GM13977 (cell line): ENCODE measurements at places on chromosomes 6 and 20.

GRCh38 chr6:169862892-169863525 is 111.6 kb downstream of the ERMARD start:
- no peak for DNase-seq

DNA sequence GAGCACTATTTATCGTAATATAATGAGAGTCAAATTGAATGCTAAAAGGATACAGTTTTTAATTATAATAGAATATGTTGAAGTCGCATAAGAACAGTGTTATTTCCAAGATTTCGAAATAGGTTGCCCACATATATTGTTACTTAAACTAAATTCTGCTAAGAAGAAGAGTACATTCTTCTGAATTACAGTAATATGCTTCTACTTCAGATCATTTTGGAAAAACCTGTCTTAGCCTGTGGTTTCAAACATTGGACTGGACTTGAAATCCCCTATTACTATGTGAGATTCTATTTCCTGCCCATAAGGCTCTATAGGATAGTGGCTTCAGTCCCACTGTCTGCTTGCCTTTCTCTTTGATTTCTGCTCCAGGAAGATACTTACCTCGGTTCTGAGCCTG is 137.2 kb downstream of the B3GAT2 start:
- DNase-seq, result no peak

DNA sequence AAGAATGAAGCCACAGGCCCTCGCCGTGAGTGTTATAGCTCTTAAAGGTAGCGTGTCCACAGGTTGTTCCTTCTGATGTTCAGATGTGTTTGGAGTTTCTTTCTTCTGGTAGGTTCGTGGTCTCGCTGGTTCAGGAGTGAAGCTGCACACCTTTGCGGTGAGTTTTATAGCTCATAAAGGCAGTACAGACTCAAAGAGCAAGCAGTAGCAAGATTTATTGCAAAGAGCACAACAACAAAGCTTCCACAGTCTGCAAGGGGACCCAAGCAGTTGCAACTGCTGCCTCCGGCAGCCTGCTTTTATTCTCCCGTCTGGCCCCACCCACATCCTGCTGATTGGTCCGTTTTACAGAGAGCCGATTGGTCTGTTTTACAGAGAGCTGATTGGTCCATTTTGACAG is 5.2 kb downstream of the HIVEP1 start:
- DNase-seq, result no peak

GRCh38 chr20:53329781-53330180 is 263.9 kb downstream of the ZNF217 start:
- no peak for DNase-seq

- no peak for DNase-seq
These were observed 48.8 kb upstream of the SYNCRIP start for GRCh38 chr6:85691478-85691877.

DNA sequence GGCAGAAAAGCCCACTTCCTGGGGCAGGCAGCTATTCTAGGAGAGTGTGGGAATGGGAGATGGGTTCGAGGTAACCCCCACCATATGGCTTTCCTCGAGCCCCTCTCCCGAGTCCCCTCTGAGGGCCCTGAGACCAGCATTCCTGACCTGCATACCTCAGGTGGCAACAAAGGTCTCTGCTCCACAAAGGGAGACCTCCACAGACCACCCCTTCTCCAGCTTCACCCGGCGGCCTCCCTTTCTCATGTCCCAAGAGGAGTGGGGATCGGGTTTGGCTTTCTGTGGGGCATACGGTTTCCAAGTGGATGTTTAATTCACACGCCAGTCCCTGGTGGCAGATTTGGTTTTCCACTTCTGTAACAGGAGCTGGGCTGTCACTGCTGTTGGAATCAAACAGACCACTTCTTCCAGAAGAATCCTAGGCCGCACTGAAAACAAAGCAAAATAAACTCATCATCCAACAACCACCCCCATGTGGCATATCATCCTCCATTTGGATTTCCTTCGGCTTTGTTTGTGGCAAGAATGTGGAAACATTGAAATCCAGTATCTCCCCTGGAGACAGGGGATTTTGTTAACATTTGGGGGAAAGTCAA is 83.2 kb downstream of the DLL1 start:
- no peak for DNase-seq

DNA sequence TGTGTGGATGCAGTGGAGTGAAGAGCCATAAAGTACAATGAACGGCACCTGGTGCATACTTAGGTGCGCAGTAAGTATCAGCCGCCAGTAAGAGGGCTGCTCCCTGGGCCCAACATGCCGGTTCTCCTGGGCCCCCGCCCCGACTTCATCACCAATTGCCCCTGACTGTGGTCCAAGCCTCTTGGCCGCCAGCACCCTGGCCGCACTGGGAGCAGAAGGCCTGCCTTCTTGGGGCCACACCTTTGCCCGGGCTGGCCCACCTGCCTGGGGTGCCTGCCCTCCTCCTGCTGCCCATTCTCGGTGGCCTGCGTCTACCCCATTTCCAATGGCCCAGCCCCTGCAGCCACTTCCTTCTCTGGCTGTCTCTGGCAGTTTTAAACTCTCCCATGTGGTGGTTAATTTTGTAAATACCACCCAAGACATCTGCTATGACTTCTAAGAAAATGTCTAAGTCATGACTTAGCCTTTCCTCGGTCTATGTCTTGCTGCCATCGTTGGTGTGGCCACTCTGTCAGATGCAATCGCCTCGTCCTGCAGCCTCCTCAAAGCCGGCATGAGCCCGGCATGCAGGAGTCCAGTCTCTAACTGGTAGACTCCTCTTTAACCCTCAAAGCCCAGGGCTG is 36.8 kb downstream of the PMEPA1 start:
- no peak for DNase-seq

DNA sequence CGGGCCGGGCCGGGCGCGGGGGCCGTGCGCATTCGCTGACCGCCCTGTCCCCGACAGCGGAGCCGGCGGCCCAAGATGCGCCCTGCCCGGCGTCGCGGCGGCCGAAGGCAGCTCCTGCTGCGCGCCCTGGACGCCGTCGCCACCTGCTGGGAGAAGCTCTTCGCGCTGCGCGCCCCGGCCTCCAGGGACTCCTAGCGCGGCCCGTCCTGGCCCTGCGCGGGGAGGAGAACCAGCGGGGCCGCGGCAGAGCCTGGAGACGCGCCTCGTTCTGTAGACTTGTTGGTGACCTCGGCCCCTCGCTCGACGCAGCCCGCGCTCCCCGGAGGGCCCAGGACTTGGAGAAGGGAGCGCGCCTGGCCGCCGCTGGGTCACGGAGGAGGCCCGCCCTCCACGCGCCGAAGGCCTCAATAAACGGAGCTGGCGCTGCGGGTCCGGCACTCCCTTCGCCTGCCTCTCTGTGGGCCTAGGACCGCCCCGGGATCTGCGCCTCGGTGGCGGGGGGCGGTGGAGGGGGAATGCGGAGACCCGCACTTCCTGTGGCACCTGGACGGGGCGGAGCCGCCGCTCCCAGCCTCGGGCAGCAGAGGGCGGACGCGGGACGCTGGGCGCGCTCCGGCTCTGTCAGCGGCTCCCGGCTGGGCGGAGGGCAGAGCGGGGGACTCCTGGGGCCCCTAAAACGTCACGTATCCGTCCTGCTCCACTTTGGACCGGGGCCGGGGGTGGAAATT is 2.7 kb downstream of the C20orf204 start:
- DNase-seq, result peak; percentile 93

DNA sequence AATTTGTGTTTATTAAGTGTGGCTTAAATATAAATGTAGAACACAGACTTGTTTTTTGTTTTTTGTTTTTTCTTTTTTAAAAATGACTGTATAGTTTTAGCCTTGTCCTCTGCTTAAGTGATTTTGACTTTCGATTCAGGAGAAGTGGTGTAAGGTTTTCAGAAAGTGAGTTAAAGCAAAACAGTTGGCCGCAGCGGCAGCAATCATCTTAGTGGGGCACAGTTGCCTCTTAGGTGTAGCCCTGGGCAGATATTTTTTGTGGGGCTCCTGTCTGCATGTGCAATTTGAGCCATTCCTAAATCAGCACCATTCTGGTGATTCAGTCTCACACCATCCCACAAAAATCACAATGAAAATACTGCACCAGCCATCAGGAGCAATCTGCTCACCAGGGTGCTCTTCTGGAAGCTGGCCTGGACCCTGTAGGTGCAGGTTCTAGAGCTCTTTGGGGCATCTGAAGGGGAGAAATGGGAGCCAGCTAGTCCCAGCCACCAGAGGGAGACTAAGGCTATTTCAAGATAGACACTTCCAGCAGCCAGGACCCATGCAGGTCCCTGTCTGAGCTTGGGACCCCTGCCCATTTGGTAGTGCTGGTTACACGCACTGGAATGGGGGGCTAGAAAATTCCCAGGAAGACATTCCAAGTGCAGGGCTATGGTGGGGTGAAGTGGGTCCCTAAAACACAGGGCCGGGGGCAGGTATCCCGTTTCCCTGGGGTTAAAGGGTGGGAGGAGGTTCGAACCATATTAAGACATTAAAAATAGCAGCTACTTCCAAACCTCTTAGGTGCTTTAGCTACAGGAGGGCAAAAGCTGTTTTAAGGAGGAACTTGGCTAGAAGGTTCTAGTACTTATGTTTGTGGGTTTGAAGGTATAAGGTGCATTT is 156.6 kb downstream of the NFATC2 start:
- DNase-seq, result peak; percentile 38

- DNase-seq, result no peak
These were observed 140.8 kb downstream of the VEGFA start for GRCh38 chr6:43910638-43911353.

GRCh38 chr6:35220711-35221110 is 7.0 kb downstream of the SCUBE3 start:
- DNase-seq, result no peak

DNA sequence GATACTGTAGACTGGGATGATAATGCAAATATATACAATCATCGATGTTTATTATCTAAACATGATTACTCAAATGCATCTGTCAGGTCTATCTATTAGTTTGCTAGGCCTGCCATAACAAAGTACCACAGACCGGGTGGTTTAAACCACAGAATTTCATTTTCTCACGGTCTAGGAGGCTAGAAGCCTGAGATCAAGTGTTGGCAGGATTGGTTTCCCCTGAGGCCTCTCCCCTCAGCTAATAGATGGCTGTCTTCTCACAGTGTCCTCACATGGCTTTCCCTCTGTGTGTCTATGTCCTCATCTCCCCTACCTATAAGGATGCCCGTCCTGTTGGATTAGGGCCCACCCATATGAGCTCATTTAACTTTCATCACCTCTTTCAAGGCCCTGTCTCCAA is 512.6 kb upstream of the SLC35B3 start:
- no peak for DNase-seq

- DNase-seq, result peak; percentile 69
These were observed 58.1 kb downstream of the RAB44 start for GRCh38 chr6:36755435-36756348.

DNA sequence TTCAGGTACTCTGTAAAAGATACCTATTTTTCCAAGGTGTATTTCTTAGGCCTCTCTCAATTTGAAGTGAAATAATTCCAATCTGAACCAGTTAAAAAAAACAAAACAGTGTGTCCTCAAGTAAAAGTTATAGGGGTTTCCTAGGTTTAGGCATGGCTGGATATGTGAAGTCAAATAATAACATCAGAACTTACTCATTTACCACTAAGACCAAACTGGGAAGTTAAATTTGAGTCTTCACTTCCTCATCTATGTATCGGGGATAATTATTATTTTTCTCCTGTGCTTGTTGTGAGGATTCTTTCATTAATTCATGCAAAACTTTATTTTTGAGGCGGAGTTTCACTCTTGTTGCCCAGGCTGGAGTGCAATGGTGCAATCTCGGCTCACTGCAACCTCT is 86.2 kb upstream of the PTPRK start:
- DNase-seq, result no peak

GRCh38 chr6:150593119-150593518 is 6.6 kb upstream of the PLEKHG1 start:
- DNase-seq, result no peak

DNA sequence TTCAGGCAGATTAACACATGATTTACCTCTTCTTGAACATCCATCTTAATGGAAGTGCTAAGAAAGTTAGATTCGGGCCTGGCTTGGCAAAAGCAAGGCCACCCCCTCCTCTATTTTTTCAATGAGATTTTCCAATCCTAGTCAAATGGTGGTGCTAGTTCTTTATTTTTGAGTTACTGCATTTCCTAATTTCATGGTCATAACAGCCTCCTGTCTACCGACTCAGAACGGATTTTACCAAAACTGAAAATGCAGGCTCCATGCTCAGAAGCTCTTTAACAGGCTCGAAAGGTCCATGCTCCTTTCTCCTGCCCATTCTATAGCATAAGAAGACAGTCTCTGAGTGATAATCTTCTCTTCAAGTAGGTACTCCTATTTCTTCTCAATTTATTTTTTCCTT is 117.2 kb upstream of the ESR1 start:
- peak; percentile 58 for DNase-seq

GRCh38 chr6:156767603-156768467 is 9.3 kb upstream of the ARID1B start:
- peak; percentile 72 for DNase-seq

- DNase-seq, result peak; percentile 56
These were observed 1.0 kb downstream of the MRPS26 start for GRCh38 chr20:3046677-3047462.

DNA sequence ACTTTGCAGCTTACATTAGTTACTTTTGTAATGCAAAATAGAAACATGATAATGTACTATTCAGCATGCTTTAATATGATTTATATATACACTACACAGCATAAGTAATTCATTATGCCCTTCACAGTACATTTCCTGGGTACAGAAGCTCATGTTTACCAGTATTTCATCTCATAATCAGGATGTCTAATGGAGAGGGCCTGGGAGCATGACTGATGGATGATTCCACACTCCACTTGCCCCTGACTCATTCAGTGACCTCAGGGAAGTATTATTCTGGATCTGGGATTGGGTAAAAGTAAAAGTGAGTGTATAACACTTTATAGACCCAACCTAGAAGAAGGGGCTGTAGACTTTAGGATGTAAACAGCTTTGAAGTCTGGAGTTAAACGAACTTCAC is 31.4 kb upstream of the BACH2 start:
- no peak for DNase-seq

GRCh38 chr6:108071736-108072276 is 2.7 kb downstream of the OSTM1 start:
- DNase-seq, result no peak

DNA sequence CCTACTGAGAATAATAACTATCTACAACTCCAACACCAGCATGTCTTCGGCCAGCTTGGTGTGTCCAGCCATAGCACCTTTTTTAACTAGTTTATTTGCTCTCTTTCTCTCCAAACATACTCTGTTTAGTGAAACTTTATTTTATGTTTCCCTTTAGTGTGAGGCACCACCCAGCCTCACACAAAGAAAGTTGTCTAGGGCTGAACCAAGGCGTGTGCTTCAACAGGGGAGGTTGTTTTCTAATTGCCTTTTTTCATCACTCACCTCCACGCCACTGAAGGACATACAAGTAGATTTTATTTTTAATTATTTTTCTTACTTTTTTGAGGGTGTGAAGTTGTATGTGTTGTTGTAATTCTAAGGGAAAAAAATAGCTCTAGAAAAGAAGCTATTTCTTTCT is 125.6 kb upstream of the MARCKS start:
- no peak for DNase-seq

GRCh38 chr6:117938311-117938995 is 31.4 kb downstream of the SLC35F1 start:
- no peak for DNase-seq

DNA sequence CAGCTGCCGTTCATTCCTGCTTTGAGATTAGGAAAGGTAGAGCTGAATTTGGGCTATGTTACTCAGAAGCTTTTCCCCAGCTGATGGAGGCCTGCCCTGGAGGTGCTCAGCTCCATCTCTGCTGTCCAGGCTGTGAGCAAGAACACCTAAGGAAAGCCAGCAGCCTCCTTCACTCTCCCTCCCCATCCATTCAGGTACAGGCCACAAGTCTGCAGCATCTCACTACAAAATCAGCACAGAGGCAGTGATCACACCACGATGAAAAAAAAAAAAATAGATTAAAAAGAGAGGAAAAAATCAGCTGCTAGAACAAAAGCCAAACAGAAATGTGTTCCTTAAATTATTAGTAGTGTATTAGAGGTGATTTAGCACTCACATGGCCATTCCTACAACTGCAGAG is 515.0 kb downstream of the CDH26 start:
- no peak for DNase-seq
